ELF-1 (cell line): ENCODE measurements at places on chromosomes 11 and 22.

DNA sequence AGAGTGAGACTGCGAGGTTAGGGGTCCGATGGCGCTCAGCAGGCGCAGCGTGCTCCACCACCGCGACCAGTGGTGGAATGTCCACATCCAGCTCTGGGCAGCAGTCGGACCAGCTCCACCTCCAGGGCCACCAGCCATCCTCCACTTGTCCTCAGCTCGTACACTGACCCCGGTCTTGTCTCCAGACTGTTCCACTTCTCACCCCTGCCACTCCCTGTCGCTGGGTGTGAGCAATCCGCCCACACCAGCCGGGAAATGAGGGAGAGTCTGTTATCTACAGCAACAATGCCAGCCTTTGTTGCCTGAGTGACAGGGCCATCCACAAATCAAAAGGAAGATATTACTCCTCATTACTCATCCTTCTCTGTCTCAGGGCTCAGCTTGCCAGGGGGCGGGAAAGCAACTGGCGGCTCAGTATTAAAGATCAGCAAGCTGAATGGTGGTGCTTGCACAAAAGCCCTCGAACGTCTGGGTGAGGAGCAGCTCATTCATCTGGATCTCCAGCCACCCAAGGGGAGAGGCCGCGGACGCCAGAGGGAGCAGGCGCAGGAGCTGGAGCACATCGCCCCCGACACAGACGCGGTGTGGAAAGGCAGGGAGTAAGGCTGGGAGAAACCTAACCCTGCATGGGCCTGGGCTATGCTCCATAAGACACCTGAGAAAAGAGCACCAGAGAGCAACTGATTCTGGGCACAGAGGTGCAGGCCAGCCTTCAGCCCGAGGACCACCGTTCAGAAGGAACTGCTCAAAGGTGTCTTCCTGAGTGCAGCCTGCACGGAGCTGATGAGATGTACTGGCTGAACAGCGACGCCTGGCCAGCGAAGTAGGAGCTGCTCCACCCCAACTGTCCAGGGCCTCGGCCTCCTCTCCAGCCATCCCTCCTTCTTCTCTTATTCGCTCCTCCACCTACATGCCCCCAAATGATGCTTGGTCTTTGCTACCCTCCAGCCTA lies 21.9 kb downstream of the IGSF9B start:
- DNase-seq = peak; percentile 58

GRCh38 chr11:12381875-12382274 lies 4.5 kb downstream of the PARVA start:
- no peak for DNase-seq

GRCh38 chr11:94597896-94598295 lies 30.7 kb downstream of the PIWIL4 start:
- DNase-seq = no peak

DNA sequence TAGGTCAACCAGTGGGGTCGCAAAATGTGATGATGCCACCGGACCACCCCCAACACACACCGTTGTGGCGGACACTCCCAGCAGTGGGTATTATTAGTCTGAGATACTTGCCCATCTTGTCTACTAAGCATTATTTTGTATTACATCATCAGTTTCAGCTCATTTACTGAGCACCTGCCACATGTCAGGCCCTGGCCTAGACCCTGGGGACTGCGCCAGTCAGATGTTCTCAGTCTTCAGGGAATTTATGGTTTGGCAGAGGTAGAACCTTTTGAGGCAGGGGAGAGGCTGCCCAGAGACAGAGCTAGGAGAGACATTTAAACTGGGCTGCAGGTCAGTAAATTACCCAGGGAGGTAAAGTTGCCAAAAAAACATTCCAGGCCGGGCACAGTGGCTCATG lies 43.1 kb upstream of the GCAT start:
- DNase-seq = no peak

- DNase-seq = no peak
Measured at GRCh38 chr11:33290319-33290718, 33.1 kb downstream of the HIPK3 start.

- DNase-seq = no peak
Measured at GRCh38 chr11:93807980-93808379, 23.9 kb downstream of the MED17 start.

DNA sequence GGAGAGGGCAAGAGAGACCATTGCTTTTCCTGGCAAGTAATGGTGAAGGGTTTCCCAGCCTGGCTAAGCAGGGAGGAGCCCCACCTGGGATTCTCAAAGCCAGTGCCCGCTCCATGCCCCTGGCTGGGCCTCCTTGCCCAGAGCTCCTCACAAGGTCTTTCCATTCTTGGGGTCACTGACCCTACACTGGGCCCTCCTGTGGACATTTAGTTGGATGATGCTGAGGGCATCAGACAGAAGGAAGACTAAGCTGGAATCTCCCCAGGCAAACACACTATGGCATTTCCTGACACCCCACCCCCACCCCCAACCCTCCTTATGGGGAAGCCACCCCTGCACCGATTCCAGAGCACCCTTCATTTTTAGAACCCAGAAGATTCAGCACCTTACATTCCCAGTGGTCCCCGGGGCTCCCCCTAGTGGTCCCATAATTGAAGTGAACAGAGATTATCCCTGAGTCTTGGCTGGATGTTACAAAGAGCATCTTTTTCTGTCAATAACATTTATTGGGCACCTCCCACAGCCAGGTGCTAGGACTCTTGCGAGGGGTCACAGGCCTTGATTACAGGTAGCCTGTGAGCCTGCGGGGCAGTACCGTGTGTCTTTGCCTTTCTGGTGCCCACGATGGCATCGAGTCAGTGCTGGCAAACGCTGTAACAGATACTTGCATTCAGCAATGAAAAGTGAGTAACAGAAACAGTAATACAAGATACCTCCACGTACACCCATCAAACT lies 548.5 kb downstream of the BUD13 start:
- no peak for DNase-seq

- DNase-seq = no peak
Measured at GRCh38 chr22:44363013-44363979, 50.5 kb upstream of the SHISAL1 start.

DNA sequence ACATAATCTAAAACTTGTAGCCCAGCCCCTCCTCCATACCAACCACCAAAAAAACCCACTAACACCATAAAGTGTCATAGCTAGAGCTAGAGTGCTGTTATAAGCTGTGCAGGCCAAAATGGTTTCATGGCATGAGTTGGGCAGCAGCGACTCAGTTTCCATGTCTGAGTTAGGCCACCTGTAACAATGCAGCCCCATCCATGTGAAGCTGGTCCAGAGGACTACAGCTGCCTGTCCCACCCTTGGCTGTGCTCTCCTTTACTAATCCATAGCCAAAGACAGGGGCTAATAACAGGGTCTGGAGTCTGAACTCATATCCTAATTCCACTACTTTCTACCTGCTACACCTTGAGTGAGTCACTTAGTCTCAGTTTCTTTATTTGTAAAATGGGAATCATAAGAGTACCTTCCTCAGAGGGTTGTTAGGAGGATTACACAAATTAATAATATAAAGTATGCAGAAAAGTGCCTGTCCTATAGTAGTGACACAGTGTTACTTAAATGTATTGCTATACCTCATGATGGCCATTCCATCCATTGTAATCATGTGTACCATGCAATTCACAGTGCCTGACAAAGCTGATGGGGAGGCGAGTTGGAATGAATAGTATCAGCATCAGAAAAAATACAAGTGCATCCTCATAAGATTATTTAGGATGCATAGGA lies 20.6 kb downstream of the KCNQ1OT1 start:
- no peak for DNase-seq

GRCh38 chr22:49046546-49047361 lies 780.9 kb downstream of the BRD1 start:
- DNase-seq = peak; percentile 87

DNA sequence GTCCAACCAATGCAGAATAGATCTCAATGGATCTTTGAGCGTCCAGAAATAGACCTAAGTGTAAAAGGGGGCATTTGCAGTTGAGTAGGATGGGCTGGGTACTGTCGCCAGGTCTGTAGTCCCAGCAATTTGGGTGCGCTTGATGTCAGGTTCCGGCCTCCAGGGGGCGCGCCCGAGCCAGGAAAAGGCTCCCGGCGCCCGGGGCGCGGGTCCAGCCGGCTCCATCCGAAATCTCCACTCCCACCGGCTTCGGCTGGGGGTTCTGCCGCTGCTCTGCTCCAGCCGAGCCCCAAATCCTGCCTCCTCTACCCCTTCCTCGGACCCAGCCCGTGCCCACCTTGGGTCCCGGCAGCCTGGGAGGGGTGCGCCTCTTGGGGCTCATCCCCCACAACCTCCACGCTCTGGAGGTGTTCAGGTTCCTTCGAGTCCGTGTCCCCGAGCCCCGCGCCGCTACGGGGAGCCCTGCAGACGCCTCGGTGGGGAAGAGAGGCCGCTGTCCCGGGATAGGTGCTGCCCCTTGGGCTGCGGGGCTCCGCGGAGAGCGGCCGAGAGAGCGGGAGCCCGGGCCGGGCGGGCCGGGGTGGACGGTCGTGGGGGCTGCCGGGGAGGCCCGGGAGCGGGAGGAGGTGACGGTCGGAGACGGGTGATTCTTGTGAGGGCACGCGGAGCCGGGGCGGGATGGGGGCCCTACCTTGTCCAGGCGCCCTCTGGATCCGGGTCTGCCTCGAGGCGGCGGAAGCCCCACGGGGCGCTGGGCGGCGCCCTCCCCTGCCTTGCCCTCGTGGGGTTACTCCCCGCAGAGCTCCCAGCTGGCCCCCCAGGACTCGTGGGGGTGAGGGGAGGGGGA lies 13.0 kb upstream of the CYB5R3 start:
- DNase-seq = peak; percentile 91

GRCh38 chr11:92384358-92384757 lies 159.7 kb downstream of the FAT3 start:
- no peak for DNase-seq

DNA sequence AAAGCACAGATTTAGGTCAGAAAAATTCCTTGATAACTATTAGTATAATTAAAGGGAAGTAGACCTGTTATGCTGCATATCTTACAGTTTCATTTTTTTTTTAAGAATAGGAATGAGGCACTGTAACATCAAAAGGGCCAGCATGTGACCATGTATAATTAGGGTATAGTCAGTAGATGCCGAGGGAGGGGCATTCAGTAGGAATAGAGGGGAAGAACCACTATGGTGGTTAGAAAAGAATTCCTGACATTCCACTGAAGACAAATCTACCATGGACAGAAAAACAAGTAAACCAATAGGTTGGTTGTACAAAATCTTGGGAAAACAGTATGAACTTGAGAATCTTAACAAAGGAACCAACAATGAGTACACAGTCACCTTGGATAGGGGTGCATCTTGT lies 78.4 kb upstream of the CCDC179 start:
- no peak for DNase-seq
